A549 treated with DMSO at 1 μM for 4 hours (cell line): ENCODE measurements at places on chromosomes 13 and 19. TPM values are rescaled to one million over a fixed set of nuclear protein-coding genes. Genes with fewer than 3 reads are reported as not detected.

The LRRC4B gene
- 0.28 to 0.85 TPM (median 0.63 TPM) in 5 replicates for total RNA-seq

The GPR183 gene
- not detected in 5 replicates for total RNA-seq

The CYP4F8 gene
- not detected in 5 replicates for total RNA-seq

The CBARP gene
- total RNA-seq: 2.3 to 4.0 TPM (median 3.7 TPM) in 5 replicates

The PRR20C gene
- total RNA-seq: not detected in 5 replicates

The TYROBP gene
- total RNA-seq: 0.31 TPM in 1 of 5 replicates, not detected in the others

The GTF2F2 gene
- total RNA-seq: 19.9 to 22.8 TPM (median 20.9 TPM) in 5 replicates

The IGFL2 gene
- total RNA-seq: 0.31 to 0.65 TPM (median 0.55 TPM) in 5 replicates

The CCL25 gene
- total RNA-seq: not detected in 5 replicates

The PRSS57 gene
- total RNA-seq: 0.09 to 0.31 TPM (median 0.12 TPM) in 4 of 5 replicates, not detected in the other

The SPPL2B gene
- total RNA-seq: 14.4 to 23.9 TPM (median 20.3 TPM) in 5 replicates

The HCST gene
- 0.25 to 0.75 TPM (median 0.60 TPM) in 3 of 5 replicates, not detected in the others for total RNA-seq

The PEG3 gene
- not detected in 5 replicates for total RNA-seq

The ATP1A3 gene
- 4.1 to 5.7 TPM (median 4.9 TPM) in 5 replicates for total RNA-seq

The LACC1 gene
- total RNA-seq: 2.6 to 3.8 TPM (median 3.1 TPM) in 5 replicates

The OR7C1 gene
- total RNA-seq: not detected in 5 replicates

The PGLYRP1 gene
- not detected in 5 replicates for total RNA-seq

The LRRC63 gene
- not detected in 5 replicates for total RNA-seq

The RAB3A gene
- total RNA-seq: 0.74 to 0.94 TPM (median 0.87 TPM) in 5 replicates

The SYNGR4 gene
- 2.0 to 3.6 TPM (median 2.4 TPM) in 5 replicates for total RNA-seq

The GZMM gene
- total RNA-seq: 0.23 to 0.31 TPM (median 0.26 TPM) in 5 replicates

The ZNF709 gene
- total RNA-seq: 0.02 to 0.05 TPM in 2 of 5 replicates, not detected in the others

The ZNF837 gene
- 1.1 to 1.5 TPM (median 1.2 TPM) in 5 replicates for total RNA-seq

The RGL3 gene
- 0.67 to 2.7 TPM (median 2.0 TPM) in 5 replicates for total RNA-seq

The ZNF835 gene
- not detected in 5 replicates for total RNA-seq

The ZNF266 gene
- 3.3 to 4.1 TPM (median 3.8 TPM) in 5 replicates for total RNA-seq

The COL5A3 gene
- 4.1 to 5.4 TPM (median 4.2 TPM) in 5 replicates for total RNA-seq

The GJB6 gene
- total RNA-seq: 0.05 TPM in 1 of 5 replicates, not detected in the others

The MUC16 gene
- 0.03 to 0.08 TPM (median 0.06 TPM) in 5 replicates for total RNA-seq

The KLK2 gene
- total RNA-seq: 0.09 to 0.17 TPM in 2 of 5 replicates, not detected in the others

The C19orf73 gene
- 1.3 to 2.2 TPM (median 2.0 TPM) in 5 replicates for total RNA-seq

The ZNF823 gene
- 2.6 to 3.3 TPM (median 3.0 TPM) in 5 replicates for total RNA-seq

The ZFP28 gene
- total RNA-seq: 2.8 to 5.0 TPM (median 4.0 TPM) in 5 replicates

The NKG7 gene
- total RNA-seq: not detected in 5 replicates

The ODAD3 gene
- total RNA-seq: 0.80 to 1.7 TPM (median 1.1 TPM) in 5 replicates

The FGF21 gene
- not detected in 5 replicates for total RNA-seq

The HCN2 gene
- total RNA-seq: 30.9 to 43.9 TPM (median 36.4 TPM) in 5 replicates

The TUBB4A gene
- 5.2 to 6.6 TPM (median 5.9 TPM) in 5 replicates for total RNA-seq

The SPACA6 gene
- 13.6 to 14.4 TPM (median 13.8 TPM) in 5 replicates for total RNA-seq

The NAA16 gene
- total RNA-seq: 9.2 to 11.9 TPM (median 10.7 TPM) in 5 replicates

The CASP14 gene
- not detected in 5 replicates for total RNA-seq

The CCDC122 gene
- 1.7 to 3.6 TPM (median 2.4 TPM) in 5 replicates for total RNA-seq

The ENOX1 gene
- total RNA-seq: 0.53 to 0.91 TPM (median 0.70 TPM) in 5 replicates

The RFPL4AL1 gene
- total RNA-seq: 0.12 to 0.34 TPM (median 0.12 TPM) in 3 of 5 replicates, not detected in the others

The DUS3L gene
- total RNA-seq: 27.4 to 33.9 TPM (median 30.2 TPM) in 5 replicates

The GAPDHS gene
- not detected in 5 replicates for total RNA-seq

The LGALS4 gene
- 0.35 to 1.9 TPM (median 0.63 TPM) in 5 replicates for total RNA-seq

The PSPN gene
- 0.41 to 1.1 TPM (median 0.88 TPM) in 5 replicates for total RNA-seq

The CYP4F2 gene
- total RNA-seq: 0.07 to 0.20 TPM (median 0.11 TPM) in 4 of 5 replicates, not detected in the other

The NECTIN2 gene
- 75.5 to 88.4 TPM (median 83.4 TPM) in 5 replicates for total RNA-seq

The ZNF653 gene
- 4.3 to 5.4 TPM (median 4.7 TPM) in 5 replicates for total RNA-seq

The ACP5 gene
- total RNA-seq: 0.16 to 0.66 TPM (median 0.17 TPM) in 3 of 5 replicates, not detected in the others
